ENCODE measurements at places on chromosomes 2 and 18. TPM values are rescaled to one million over a fixed set of nuclear protein-coding genes. Genes with fewer than 3 reads are reported as not detected.

DNA sequence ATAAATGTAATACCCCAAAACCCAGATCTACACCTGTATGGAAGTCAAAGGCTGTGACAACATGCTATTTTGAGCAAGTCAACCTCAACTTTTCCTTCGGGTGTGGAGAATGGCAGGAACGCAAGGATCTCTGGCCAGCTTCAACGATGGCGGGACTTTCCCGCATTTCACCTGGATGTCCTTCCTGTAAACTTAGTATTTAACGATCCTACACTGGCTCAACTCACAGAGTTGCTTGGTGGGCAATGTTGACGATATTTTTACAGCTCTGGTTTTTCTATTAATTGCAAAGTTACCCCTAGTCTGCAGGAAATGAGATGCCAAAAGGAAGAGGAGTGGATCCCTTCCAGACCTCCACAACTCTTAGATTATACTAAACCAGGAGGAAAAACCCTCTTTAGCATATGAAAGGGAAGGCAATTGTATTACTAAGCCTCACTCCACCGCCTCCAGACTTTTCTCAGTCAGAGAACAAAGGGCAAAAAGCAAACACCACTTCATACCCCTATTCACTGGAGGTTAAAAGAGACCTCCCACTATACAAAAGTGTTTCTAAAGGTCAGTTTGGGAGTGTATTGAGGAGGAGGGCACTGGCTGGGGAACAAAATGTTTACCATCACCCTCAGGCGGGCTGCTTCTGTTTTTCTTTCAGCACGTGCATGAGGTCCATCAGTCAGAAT lies 56.5 kb upstream of the ACVR1 start:
- H3K36me3 ChIP-seq, result no peaks in the 10 kb centered on the region
- H3K4me1 ChIP-seq, result no peaks in the 10 kb centered on the region
- no peak overlapping the region for H3K27ac ChIP-seq
- DNase-seq, result no peak

The CYP27A1 gene
- total RNA-seq, result 21.9 TPM

The DSG1 gene
- total RNA-seq, result 0.61 TPM

DNA sequence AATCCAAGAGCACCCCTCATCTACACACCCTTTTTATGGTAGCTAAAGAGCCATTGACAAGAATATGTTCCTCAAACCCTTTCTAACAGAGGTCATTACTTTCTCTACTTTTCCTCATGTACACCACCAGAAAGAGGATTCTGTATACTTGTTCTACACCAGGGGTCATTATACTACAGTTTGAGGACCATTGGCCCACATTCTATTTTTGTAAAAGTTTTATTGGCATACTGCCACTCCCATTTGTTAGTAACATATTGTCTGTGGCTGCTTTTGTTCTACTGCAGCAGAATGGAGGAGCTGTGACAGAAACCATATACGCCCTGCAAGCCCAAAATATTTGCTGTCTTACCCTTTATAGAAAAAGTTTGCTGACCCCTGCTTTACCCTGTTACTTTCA lies 14.3 kb downstream of the HTR2B start:
- DNase-seq, result no peak
- H3K4me1 ChIP-seq, result no peaks in the 10 kb centered on the region
- H3K36me3 ChIP-seq, result peaks cover 28% of the 10 kb centered on the region
- no peak overlapping the region for H3K4me3 ChIP-seq
- no peaks in the 10 kb centered on the region for H3K27me3 ChIP-seq

DNA sequence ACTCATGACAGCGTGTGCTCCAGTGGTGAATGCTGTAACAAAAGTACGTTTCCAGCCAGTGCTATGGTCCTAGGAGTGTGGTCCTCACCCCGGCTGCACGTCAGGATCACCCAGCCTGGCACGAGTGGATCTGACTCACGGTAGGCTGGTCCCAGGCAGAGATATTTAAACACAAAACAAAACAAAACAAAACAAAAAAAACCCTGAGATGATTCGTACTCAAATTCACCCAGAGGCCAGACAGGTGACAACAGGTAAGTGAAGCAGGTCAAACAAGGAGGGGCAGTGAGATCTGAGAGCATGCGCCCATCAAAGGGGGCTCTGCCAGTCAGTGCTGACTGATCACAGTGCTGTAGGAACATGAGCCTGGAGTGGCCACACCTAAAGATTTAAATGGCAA lies 43.2 kb downstream of the C2orf76 start:
- no peaks in the 10 kb centered on the region for H3K4me1 ChIP-seq
- DNase-seq, result no peak
- no peak overlapping the region for H3K4me3 ChIP-seq
- H3K36me3 ChIP-seq, result no peaks in the 10 kb centered on the region
- H3K27me3 ChIP-seq, result no peaks in the 10 kb centered on the region

DNA sequence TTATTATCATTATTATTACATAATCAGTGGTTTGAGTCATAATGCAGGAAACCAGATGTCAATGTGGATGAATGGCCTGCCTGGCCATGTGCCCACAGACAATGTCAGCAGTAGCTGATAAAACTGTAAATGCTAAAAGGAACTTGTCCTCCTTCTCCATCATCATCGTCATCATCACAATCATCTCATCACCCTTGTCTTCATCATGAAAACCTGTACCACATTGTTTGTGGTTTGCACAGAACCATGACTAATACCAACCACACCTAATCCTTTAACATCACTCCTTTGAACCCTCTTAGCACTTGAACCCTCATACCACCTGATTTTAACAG lies 96.0 kb downstream of the HNMT start:
- H3K36me3 ChIP-seq, result no peaks in the 10 kb centered on the region
- no peaks in the 10 kb centered on the region for H3K4me1 ChIP-seq
- no peak for DNase-seq
- no peaks in the 10 kb centered on the region for H3K27me3 ChIP-seq
- no peak overlapping the region for H3K4me3 ChIP-seq

Data from thymus (tissue), 14 donors.